ENCODE measurements at places on chromosomes 11 and 22.
A peak's percentile ranks its signal among the peaks of the same experiment; 100 is the strongest.

GRCh38 chr11:98423933-98424332 lies 596.8 kb upstream of the CNTN5 start:
- no peak for DNase-seq

- no peak for DNase-seq
Measured at GRCh38 chr22:50326956-50327710, at the start of gene DENND6B. DENND6B (minus strand) TSS chr22:50327012; CDS start chr22:50326988, 24 bp downstream.

DNA sequence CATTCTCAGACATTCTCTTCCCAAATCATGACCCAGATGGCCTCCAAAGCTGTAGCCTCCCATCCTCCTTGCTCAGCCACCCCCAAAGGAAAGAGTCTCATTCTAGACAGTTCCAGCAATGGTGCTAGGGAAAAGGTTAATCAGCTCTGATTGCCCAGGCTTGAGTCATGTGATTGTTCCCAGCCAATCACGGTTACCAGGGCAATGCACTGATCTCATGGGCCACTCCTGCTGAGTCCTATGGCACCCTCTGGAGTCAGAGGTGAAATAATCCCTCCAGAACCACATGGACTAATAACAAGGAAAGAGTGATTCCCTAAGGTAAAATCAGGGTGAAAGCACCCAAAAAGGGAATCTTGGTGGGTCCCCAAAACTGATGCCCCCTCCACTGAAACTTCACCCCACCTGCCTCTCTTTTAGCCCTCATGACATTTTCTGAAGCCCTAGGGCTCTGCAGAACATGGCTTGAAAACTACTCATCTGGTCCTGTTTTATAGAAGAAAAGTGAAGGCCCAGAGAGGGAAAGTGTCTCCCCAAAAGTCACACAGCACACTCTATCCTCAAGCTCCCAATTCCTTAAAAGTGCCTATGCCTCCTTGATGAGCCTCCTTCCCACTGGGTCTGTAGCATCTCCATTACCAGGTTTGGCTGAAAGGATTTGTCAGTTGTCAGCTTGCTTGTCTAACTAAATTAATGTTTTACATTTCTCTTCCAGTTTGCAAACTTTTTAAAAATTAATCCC lies 203.7 kb downstream of the MN1 start:
- no peak for DNase-seq

DNA sequence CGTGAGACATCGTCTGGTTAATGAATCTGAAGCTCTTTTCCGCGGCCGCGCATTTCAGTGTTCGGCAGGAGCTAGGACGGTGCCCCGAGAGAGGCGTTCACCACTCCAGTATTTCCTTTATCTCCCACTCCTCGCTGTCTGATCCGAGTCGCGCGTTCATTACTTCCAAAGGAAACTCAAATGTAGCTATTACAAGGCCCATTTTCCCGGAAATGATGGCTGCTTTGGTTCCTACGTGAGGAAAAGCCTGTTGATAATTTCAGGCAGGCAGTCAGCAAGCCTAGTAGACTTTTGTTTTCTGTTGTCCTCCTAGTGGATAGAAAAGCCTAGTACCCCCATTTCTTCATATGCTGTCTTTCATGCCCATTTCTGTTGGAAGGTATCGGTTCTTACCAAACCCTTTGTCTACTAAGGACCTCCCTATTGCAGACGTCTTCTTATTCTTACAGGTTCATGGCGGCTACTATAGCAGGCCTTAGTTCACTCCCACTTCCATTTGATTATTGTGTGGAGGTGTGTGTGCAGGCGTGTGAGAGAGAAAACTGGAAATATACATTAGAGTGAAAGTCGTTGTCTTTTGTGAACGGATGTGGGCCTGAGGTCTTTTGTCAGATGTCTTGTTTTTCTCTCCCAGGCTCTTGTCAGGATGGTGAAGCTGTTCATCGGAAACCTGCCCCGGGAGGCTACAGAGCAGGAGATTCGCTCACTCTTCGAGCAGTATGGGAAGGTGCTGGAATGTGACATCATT lies 737 bp downstream of the RBM4 start:
- DNase-seq, result no peak

DNA sequence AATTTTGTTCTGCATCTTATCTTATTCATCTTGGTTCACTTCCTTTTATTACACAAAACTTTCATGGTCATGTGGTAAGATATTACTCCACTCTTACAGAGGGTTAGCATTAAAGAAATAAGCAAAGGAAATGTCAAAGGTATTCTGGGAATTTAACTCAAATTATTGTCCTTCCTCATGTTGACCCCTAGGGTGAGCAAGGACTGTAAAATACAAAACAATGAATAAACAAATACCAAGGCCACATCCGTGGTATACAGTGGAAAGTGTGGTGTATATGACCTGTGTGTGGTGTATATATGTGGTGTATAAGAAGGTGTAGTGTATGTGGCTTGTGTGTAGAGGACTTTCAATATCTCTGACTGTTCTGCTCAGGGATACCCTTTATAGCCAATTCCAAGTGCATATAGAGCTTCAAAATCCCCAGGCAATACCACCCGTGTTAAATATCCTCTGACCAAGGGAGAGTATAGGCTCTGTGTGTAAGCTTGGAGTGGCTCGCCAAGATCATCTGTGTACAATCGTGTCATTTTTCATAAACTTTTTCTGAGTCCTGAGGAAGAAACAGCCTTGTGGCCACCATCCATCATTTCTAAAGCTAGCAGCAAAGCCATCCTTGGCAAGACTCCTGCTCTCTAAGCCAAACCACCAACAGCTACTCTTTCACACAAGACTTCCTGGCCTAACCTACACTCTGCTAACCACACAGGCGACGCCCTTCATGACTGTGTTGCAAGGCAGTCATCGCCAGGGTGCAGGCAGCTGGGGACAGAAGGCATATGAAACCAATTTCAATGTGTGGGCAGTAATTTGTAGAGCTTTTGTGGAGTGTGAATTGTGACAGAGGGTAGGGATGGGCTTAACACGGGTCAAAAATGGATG lies 548.0 kb downstream of the ETS1 start:
- peak; percentile 76 for DNase-seq
